NCI-H1417 treated with DMSO at 0.1 percent for 48 hours (cell line): ENCODE measurements at places on chromosomes 5 and 9.

DNA sequence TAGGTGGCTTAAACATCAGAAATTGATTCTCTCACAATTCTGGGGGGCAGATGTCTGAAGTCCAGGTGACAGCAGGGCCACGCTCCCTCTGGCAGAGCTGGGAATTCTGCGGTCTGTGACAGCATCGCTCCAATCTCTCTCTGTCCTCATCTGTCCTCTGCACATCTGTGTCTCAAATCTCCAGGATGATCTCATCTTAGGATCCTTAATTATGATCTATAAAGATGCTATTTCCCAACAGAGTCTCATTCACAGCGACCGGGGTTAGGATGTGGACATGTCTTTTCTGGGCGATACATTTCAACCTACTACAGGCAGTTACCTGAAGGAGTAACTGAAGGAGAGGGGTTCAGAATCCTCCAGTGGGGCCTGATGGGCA is 31.4 kb downstream of the ANKRD33B start:
- no peak for DNase-seq

DNA sequence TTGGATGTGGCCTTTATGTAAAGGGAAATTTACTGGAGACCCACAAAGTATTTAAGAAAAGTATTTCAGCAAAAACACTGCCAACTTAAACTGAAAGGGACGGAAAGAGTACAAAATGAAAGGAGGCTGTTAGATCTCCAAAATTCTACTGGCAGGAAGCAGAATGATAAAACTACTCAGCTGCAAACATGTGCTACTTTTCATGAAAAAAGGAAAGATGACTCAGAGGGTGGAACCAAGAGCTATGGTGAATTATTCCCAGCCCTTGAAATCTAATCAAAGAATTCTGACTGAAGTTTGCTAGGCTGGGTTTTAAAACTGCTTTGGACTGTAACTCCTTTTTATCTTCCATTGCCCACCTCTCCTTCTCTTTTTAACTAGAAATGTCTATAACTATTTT is 58.6 kb upstream of the ZBED3 start:
- DNase-seq: no peak

DNA sequence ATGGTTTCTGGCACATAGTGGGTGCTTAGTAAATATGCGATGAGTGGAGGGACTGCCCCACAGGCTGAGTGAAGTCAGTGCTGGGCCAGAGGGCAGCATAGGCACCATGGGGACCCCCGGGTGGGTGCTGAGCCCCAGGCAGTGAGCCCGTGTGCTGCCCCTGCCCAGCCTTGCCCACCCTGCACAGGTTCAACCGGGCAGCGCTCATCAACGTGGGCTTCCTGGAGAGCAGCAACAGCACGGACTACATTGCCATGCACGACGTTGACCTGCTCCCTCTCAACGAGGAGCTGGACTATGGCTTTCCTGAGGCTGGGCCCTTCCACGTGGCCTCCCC is 7.2 kb downstream of the B4GALT7 start:
- DNase-seq: no peak

DNA sequence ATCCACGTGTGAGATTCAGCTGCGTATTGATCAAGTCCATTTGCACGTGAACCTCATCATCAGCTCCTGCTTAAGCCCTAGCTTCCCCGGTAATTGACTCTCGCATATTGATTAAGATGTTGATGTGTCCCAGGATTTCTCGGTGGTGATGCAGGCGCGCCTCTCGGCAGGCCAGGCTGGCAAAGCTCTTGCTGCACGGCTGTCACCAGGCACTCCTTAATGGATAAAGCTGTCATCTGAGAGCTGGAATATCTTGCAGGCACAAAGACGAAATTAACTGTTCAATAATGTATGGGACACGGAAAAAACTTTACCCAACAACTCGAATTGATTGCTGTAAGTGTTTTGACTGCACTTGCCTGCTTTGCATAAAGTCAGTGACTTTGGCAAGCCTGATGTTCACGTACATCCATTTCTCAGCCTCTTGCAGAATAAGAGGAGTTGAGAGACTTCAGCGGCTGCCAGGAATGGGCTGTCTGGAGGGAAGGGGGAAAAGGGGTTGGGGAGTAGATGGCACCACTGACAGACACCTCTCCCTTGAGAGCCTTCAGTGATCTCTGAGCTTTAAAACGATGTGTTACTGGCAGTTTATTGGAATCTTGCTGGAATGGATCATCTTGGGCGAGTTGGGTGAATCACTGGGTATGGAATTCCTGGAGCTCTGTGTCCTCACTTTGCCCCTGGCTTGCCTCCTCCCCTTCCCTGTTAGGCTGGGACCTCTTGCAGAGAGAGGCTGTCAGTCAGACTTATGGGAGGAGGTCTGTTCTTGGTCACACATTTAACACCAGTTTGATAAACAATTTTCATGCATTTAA is 650.3 kb downstream of the CCDC171 start:
- DNase-seq: no peak

DNA sequence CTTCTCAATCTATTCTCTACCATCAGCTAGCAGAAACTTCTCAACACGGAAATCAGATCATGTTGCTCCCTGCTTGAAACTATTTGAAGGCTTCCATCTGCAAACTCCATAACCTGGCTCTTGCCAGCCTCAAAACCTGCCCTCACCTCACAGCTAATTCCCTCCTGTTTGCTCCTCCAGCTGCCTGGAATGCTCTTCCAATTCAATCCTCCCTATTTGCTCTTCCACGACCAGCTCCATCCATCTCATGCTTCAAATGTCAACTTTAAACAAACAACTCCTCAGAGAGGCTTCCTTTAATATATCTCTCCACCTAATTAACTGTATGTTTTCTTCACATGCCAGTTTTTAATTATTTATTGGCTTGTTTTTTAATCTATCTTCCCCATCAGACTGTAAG is 1.5 kb downstream of the PLAA start:
- no peak for DNase-seq

DNA sequence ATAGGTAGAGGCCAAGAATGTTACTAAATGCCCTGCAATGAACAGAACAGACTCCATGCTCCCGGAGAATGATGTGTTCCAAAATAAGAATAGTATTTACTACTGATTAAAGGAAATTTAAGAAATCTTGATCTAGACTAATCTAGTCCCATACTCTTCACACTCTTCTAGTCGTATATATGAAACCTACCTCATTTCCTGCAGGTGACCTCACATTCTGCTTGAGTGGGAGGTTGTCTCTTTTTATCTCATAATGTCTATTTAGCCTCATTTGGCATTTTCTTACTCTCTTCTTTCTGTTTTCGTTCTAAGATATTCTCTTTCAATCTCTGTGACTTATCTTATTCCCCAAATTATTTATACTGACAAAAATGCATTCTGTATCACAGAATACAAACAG is 9.2 kb upstream of the SHOC1 start:
- no peak for DNase-seq

GRCh38 chr9:32570262-32570661 is 2.7 kb downstream of the NDUFB6 start:
- DNase-seq: no peak

- DNase-seq: no peak
These were observed 64.8 kb downstream of the ZCCHC7 start for GRCh38 chr9:37184905-37185867.

GRCh38 chr5:81301271-81302015 is at the start of gene ZCCHC9:
ZCCHC9 (plus strand) TSS chr5:81301587; CDS start chr5:81304758, 3,171 bp downstream.
- DNase-seq: peak; percentile 30

DNA sequence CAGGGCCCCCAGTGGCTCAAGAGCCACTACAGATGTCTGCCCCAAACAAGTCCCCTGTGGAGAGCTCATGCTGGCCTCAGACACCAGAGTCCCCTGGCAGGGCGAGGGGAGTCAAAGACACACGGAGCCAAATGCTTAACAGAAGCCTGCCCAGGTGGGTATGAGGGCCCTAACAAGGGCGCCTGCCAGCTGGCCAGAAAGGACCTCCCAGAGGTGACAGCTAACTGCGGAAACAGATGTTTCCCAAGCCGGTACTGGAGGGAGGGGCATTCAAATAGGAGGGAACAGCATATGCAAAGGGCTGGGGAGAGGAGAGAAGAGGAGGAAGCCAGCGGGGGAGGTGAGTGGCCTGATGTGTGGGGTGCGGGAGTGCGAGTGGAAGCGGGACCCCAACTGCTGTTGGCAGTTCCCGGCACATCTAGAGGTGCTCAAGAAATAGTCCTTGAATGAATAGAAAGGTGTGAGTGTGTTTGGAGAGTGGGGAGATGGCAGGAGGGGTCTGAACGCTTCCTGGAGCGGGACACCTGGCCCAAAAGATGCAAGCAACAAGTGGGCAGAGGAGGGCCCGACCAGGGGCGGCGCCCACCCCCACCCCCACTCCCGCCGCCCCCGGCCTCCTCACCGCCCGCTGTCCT is 824 bp downstream of the MXD3 start:
- DNase-seq: no peak

DNA sequence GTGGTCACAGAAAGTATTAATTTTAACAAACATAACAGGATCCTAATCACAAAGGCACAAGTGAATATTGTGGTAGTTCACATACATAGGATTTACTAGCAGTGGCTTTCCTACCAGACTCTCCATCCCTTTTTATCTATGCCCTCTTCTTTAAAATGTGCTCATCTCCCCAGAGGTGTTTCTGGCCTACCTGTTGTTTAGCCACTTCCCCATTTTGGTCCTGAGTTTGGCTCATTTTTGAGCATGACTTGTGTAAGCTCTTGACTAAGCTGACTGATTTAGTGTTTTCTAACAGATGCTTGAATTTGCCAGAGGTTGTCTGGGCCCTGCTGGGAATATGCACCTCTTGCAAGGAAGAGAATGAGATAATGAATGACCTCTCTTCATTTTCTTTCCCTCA is 517.7 kb upstream of the CLINT1 start:
- no peak for DNase-seq

- DNase-seq: no peak
These were observed 23.1 kb downstream of the SPTAN1 start for GRCh38 chr9:128575469-128575868.

DNA sequence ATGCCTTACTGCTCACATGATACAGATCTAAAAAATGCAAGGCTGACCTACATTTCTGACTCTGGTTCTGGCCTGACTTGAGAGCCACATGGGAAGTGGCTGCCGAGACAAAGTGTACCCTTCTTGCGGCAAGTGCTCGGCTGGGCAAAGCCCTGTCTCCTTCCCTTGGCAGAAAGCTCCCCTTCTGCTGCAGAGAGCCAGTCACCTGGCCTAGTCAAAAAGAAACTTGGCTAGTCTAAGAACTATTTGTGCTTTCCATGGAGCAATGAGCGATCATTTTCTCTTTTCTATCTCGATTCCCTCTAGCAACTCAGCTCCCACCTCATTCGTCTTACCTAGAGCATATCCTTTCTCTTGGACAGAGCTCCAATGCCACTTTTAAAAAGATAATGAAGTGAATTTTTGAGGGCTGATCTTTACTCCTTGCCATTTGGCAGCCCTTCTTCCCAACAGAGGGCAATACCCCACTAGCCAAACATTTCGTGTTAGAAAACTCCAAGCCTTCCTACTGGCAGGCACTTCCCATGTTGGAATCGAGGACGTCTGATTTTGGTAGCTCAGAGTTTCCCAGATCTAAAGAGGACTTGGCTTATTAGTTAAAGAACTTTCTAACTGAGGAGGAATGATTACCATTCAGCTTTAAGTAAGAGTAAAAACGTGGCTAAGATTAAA is 108.1 kb upstream of the PRRC1 start:
- DNase-seq: no peak

DNA sequence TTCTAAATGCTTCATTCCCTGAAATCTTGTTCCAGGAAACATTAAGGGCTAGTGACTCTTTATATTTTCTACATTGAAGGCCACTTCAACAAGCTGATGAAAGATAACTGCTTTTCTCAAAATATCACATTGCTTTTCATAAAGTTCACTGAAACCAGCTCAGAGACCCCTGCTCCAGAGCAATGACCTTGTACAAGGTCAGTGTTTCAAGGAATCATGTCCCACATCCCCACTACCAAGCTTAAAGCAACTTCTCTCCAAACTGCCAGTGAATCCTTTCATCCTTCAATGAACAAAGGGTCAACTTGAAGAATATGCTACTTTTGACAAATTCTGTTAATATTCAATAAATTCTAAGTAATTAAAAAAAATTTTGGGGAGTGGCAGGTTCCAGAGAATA is 12.0 kb upstream of the SPATA24 start:
- DNase-seq: no peak

DNA sequence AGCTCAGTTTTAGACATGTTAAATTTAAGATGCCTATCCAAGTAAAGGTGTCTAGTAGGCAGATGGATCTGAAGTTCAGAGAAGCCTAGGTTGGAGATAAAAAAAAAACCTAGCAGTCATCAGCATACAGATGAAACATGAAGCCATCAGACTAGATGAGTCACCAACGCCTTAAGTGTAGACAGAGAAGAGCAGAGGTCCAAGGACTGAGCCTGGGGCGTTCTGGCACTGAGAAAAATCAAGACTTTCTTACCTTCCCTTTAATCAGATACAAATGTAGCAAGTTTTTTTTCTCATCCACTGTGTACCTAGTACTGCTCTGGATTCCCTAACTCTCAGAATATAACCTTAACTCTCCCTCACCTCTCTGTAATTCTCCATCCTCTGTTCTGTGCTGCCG is 97.3 kb downstream of the SIL1 start:
- DNase-seq: no peak

DNA sequence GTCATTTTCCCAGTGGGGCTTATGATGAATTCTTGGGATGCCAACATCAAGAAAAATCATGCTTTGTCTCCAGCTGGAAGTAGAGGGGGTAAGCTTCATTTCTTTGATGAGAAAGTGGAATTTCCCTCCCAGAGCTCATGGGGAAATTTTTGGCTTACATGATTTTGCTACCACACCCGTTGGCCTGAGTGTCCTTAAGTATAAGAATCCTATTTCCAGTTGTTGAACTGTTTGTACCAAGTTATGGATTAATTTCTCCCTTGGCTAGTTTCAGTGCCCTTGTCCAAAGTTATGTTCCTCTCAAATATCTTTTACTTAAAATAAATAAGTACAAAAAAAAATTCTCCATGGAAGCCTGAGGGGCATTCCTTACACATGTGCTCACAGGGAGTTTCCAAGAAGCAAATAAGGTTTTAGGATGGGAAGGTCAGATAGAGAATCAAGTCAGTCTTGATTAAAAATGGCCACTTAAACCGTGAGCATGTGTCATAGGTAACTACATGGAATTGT is 82.3 kb downstream of the PTCD2 start:
- no peak for DNase-seq

GRCh38 chr9:94603259-94604160 is 9.9 kb upstream of the FBP2 start:
- no peak for DNase-seq

- no peak for DNase-seq
These were observed 4.9 kb upstream of the SPATA31C2 start for GRCh38 chr9:88143179-88143578.

DNA sequence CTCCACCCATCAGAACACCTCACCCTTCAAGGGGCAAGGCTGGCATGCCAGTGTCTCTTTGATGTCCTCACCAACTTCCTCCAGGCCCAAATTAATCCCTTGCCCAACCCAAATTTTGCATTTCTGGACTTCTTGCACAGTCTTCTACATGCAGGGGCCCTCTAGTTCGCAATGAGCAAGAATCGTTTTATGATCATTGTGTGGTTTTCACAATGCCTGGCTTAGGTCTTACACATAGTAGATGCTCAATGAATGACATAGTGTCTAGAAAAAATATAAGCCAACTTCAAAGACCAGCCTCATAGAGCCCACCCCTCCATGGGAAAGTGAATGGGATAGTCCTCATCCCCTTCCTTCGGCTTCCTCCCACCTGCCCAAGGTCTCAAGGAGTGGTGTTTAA is 9.8 kb upstream of the ESM1 start:
- no peak for DNase-seq
